Small intestine (tissue), 16 donors: ENCODE measurements at places on chromosomes 16 and 17.

GRCh38 chr16:78773291-78773702, 673.8 kb downstream of the WWOX start:
- DNase-seq = no peak

- no peak for DNase-seq
Observed at GRCh38 chr16:53511084-53511402, 8.0 kb upstream of the AKTIP start.

- DNase-seq = no peak
Observed at GRCh38 chr16:87584271-87584670, 18.0 kb upstream of the JPH3 start.

GRCh38 chr16:52914428-52914827, 138.3 kb downstream of the CHD9NB start:
- no peak for DNase-seq

DNA sequence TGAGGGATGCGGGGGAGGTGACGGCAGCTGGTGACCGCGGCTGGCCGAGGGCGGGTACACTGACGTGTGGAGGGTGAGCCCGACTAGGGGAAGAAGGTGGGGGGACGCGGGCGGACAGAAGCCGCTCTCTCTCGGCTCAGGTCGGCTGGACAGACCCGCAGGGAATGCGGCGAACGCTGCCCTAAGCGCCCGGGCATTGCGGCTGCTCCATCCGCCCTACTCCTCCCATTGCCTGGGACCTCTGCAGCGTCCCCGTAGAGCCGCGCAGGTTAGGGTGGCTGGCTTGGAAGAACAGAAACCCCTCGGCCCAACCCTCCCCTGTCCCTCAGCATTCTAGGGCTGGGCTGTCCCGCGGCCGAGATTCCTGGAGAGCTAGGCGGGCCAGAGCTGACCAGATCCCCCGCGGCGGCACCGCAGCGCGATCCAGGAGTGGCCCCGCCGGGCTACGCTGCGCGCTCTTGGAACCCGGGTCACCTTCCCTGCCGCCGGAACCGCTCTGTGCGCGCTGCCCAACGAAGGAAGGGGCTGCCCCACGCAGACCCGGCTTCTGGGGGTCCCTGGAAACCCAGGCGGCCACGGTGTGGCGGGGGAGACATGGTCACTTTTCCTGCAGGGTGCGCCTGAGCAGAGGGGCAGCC, 3.0 kb downstream of the DLX4 start:
- no peak for DNase-seq

GRCh38 chr16:17416461-17417311, 54.1 kb downstream of the XYLT1 start:
- DNase-seq = peak; percentile 41

- DNase-seq = no peak
Observed at GRCh38 chr16:67394155-67395104, 1.1 kb upstream of the TPPP3 start.
